Activated CD4-positive, alpha-beta T cell treated with anti-CD3 and anti-CD28 coated beads, Interleukin-2, Interleukin-4, amounts not matched to agents 100 ng/mL and 50 ng/mL, durations not matched to agents 16 hours and 8 hours (primary cell): ENCODE measurements at places on chromosomes 2 and 18.
A peak's percentile ranks its signal among the peaks of the same experiment; 100 is the strongest.

GRCh38 chr2:124662946-124663644, 638.0 kb downstream of the CNTNAP5 start:
- DNase-seq: no peak

GRCh38 chr2:1869987-1870386, 125.7 kb upstream of the PXDN start:
- DNase-seq: no peak

GRCh38 chr2:235263205-235264120, 230.4 kb upstream of the AGAP1 start:
- no peak for DNase-seq

DNA sequence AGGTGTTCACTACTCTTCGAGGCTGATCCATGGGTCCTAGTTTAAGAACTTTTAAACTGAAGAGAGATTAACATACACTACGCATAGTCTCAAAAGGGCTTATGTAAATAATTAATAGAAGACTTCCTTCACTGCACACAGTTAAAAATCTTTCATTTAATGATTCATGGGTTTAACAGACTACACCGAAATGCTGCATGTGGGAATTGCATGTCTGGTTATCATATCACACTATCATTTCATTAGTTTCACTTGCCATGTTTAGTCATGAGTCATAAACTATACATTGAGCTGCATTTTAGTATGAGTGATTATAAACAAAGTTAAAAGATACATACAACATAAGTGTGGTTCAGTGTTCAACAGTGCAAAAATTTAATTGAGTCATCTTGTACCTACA, 31.2 kb downstream of the GLS start:
- DNase-seq: peak; percentile 68

DNA sequence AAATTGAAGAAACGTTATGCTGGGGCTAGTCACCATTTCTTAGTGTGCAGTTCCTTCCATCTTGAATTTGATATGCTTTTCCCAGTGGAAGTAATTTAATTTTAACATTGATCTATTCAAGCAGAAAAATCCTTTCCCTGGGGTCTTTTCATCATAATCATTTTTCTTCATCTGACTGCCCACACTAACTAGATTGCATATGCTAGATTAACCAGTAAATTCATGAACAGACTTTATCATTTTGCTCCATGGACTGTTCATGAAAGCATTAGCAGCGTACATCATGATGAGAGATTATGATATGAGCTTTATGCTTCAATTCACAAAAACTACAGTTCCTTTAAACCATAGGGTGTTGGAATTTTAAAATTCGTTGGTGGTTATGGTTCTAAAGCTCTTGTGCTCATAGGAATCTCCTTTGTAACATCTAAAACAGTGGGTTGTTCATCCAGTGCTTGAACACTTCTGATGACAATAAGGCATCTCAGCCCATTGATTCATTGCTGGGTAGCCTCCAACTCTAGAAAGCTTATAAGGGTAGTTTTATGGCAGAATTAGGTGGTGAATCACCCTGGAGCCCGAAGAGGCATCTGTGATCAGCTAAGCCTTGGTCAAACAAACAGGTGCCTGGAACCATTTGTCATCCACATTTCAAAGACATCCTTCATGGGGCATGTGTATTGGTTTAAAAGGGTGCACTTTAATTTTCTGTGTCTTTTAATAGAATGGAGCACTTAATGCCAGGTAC, 77.2 kb upstream of the NDUFV2 start:
- DNase-seq: no peak

- DNase-seq: no peak
Measured at GRCh38 chr2:196338440-196338839, 167.1 kb upstream of the STK17B start.

GRCh38 chr18:68607852-68608251, 107.1 kb downstream of the TMX3 start:
- no peak for DNase-seq

GRCh38 chr2:26352892-26353291, 6.3 kb upstream of the ADGRF3 start:
- peak; percentile 45 for DNase-seq

- peak; percentile 69 for DNase-seq
Measured at GRCh38 chr2:237474931-237475703, 11.9 kb upstream of the MLPH start.

GRCh38 chr2:168660870-168661862, 141.3 kb upstream of the NOSTRIN start:
- no peak for DNase-seq
